Fibroblast of skin of right biceps (primary cell): ENCODE measurements at places on chromosomes 16 and 17.

DNA sequence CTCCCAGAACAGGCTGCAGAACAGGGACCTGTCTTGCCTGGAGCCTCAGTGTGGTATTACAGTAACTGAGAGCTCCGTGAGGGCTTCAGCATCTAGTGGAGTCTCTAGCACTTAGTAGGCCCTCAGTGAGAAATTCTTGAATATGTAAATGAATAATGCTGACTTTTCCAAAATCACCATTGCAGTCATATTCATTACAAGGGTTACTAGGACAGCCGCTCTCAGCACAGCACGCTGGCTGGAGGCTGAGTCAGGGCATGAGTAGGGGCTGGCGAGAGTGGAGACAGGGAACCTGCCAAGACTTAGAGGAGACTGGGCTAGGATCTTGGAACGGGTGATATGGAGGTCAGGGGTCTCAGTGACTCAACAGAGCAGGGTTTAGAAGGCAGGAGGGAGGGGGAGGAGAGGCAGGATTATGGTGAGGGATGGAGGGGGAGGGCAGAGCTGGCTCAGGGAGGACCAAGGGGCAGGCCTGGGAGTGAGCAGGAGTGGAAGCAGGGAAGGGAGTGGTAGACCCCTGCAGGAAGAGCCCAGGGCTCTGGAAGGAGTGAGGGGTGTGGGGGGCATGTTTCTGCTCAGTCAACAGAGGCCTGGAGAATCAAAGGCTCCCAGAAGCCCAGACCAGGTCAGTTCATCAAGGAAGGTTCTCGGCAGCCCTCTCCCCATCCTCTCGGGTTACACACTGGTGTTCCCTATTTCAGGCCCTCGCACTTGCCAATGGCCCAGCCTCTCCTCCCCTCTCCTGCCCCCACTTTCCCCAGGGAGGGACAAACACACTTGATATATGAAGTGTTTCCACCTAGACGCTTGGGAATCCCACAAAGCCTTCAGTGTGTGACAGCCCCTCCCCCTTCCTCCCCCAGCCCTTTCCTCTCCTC lies 42.3 kb downstream of the FZD2 start:
- DNase-seq, result peak; percentile 95

- DNase-seq, result no peak
Measured at GRCh38 chr17:36600465-36600864, 918 bp upstream of the MRM1 start.

GRCh38 chr17:39823407-39824054 lies 40.6 kb downstream of the IKZF3 start:
- no peak for DNase-seq

DNA sequence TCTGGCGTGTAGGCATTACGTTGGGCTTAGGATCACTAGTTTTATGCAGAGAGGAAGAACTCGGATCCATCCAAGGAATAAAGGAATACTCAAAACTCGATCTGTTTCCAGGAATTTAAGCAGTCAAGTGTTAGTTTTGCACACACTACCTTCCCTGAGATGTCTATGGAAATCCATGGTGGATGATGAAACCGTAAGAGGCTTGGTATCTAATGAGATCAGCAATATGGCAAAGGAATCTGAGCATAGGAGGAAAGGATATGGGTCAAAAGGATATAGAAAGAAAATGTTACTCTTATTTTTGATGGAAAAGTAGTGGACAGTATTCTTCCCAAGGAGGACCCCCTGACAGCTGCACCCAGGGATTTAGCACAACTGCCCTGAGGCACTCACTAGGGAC lies 59.6 kb downstream of the SMG6 start:
- no peak for DNase-seq

GRCh38 chr17:81292450-81292849 lies 2.7 kb downstream of the SLC38A10 start:
- DNase-seq, result no peak

DNA sequence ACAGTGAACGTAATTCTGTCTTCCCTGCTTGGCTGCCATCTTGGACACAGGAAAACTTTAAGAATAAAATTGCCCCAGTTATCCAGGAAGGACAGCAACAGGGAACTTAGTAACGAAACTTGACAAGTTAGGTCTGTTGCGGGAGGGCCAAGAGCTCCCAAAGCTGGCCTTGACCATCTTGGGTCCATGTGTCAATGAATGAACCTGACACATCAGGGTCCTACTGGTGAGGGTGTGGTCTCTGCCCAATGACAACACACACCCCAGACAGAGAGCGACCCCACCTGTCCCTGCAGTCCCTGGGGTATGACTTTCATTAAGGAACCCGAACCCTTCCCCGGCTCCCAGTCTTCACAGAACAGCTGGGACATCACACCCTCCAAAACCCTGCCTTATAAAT lies 96.3 kb downstream of the NDE1 start:
- DNase-seq, result no peak

DNA sequence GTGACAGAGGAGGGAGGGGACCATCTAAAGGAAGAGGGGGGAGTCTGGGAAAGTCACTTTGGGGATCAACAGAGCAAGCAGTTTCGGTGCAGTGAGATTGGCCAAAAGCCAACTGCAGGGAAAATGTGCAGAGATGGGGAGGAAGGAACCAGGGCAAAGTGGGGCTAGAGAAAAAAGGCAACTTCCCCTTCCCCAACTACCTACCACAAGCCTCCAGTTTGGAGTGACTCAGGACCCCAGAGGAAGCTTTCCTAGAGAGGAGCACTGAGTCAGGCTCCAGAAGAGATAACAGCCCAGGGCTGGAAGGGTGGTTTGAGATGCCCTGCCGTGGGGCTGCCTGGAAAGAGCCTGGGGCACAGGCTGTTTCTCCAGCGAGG lies 6.9 kb upstream of the CD300LD start:
- no peak for DNase-seq

DNA sequence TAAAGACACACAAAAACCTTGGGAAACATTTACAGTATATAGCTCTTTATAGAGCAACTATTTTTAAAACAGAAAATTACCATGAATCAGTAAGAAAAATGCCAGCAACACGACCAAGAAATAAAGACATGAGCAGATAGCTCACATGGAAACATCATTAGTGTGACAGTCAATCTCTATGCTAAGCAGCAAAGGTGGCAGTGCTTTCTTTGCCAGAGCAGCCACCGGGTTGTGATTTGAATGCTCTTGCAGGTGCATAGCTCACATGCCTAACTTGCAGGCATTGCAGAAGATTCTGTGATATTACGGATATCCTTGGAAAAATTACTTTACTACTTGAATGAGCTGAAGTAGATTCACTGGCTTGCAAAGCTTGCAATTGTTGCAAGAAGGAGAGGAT lies 652.9 kb upstream of the C16orf82 start:
- DNase-seq, result no peak

DNA sequence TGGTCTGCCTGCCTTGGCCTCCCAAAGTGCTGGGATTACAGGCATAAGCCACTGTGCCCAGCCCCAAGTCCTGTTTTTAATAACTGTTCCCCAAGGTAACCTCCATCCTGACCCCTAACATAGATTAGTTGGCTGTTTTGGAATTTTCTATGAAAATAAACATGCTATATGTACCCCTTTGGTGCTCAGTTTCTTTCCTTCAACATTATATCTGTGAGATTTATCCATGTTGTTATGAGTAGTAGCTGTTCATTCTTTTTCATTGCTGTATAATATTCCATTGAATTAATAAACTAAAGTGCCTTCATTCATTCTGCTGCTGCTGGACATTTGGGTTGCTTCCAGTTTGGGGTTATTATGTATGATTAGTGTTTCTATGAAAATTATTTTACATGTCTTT lies 26.3 kb upstream of the FMNL1 start:
- DNase-seq, result no peak

- DNase-seq, result no peak
Measured at GRCh38 chr16:86921289-86921688, 342.9 kb downstream of the FOXL1 start.

- DNase-seq, result no peak
Measured at GRCh38 chr16:81568749-81569087, 124.1 kb downstream of the CMIP start.

- no peak for DNase-seq
Measured at GRCh38 chr16:629185-629832, 1.5 kb upstream of the WFIKKN1 start.

GRCh38 chr16:68539711-68540239 lies 684 bp downstream of the ZFP90 start:
- no peak for DNase-seq

DNA sequence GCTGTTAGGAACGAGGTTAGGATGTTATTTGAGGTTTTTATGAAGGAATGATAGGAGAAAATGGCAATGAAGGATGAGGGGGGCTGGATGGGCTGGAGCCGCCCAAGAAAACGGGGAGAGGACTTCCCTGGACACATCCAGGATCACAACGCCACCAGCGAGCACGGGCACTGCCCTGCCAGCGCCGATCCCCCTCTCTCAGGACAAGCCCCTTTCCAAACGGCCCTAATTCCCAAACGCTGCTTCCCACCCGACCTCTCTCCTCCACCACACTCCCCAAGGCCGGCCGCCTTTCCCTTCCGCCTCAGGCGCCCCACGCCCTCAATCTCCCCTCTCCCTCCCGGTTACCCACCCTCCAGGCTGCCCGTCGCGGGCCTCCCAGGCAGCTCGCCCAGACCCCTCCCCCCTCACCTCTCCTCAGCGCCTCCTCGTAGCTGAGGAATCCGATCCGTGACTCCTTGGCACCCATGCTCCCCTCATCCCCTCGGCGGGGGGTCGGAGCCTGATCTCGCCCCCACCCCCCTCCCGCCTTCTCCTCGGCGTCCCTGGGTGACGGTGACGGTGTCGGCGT lies 377 bp downstream of the USP32 start:
- no peak for DNase-seq

DNA sequence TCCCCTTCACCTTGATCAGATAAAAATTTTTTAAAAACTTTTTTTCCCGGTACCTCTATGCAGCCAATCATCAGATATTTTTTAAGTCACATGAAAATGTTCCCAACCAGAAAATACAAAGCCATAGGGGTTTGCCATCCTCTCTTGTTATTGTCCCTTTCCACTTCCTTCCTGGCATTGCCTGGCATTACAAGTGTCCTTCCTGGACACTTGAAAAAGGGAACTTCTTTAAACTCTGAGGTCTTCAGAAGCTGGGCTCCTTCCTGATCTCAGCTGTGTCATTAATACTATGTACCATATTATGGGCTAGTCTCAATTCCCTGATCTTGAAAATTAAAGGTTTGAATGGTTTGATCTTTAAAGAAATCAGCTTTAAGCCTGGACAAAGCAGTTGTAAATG lies 64.9 kb downstream of the TEX14 start:
- no peak for DNase-seq
